Nephron progenitor cell (in vitro differentiated cells): ENCODE measurements at places on chromosomes 1 and 21.

- no peak for DNase-seq
Observed at GRCh38 chr1:10939654-10940450, 72.6 kb upstream of the TARDBP start.

DNA sequence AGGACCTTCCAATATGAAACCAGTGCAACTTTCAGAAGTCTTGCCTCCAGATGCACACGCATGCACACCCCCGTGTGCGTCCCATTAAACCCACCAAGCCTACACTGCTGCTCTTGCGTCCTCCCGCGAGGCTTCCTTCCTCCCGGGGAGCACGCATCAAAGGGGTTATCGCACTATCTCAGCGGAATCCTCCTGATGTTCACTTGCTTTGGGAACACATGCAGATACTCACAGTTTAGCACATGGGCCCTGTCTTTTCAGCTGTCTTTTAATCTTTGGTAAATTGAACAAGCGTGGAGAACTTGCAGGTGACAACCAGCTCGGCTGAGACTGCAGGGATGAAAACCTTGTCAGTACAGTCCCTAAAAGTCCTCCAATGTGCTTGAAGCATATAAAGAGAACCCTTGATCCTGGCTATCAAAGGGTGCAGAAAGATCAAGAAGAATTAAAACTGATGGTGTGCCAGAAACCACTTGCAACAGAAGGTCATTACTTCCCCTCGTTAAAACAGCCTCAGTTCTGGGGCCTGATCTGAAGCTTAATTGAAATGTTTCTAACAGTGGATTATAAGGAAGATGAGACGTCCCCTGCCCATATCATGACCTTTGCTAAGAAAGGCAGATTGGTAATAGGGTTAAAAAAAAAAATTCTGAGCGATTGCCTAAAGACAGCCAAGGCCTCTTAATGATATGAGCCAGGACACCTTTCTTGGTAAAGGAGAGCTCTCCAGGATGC is 149.4 kb upstream of the LMO4 start:
- DNase-seq, result no peak

- DNase-seq, result no peak
Observed at GRCh38 chr1:212595787-212596714, 12.5 kb upstream of the ATF3 start.

DNA sequence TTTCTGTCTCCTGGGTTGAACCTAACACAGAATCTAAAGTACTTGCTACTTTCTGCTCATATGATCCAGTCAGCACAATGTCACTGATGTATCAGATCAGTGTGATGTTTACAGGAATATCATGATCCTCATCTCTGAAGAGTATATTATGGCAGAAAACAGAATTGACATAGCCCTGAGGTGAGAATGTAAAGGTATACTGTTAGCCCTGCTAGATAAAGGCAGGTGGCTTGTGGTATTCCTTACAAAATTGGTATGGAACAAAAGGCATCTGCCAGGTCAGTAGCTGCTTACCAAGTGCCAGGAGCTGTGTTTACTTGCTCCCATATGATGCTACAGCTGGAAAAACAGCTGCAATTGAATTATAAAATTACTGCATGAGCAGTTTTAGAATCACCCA is 30.5 kb downstream of the AADACL4 start:
- no peak for DNase-seq
